Activated gamma-delta T cell treated with Interleukin-2 at 50 U/mL for 16 hours (primary cell): ENCODE measurements at places on chromosomes 7 and 10.

- no peak for DNase-seq
These were observed 45.7 kb downstream of the SNX10 start for GRCh38 chr7:26337232-26337865.

DNA sequence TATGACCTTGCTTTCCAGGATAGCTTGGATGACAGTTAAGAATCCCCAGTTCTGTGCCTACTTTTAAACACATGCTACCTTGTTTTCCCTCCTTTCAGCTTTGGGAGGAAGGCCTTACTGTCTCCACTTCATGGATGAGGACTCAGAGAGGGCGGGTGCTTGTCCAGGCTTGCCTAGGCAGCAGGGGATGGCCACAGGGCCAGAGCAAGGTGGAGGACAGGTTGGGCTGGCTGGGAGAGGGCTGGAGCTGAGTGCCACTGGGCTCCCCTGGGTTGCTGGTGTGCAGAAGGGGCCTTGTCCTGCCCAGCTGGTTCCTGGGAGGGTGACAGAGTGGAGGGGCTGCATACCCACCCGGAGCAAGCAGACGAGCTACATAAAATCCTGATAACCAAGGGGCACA lies 117.8 kb downstream of the GRK5 start:
- DNase-seq: no peak

- no peak for DNase-seq
These were observed 73.0 kb upstream of the PFKP start for GRCh38 chr10:2994221-2994961.

- no peak for DNase-seq
These were observed 166.2 kb downstream of the CHCHD3 start for GRCh38 chr7:132915647-132916046.

- DNase-seq: no peak
These were observed 31.8 kb downstream of the GATA3 start for GRCh38 chr10:8086315-8086714.

DNA sequence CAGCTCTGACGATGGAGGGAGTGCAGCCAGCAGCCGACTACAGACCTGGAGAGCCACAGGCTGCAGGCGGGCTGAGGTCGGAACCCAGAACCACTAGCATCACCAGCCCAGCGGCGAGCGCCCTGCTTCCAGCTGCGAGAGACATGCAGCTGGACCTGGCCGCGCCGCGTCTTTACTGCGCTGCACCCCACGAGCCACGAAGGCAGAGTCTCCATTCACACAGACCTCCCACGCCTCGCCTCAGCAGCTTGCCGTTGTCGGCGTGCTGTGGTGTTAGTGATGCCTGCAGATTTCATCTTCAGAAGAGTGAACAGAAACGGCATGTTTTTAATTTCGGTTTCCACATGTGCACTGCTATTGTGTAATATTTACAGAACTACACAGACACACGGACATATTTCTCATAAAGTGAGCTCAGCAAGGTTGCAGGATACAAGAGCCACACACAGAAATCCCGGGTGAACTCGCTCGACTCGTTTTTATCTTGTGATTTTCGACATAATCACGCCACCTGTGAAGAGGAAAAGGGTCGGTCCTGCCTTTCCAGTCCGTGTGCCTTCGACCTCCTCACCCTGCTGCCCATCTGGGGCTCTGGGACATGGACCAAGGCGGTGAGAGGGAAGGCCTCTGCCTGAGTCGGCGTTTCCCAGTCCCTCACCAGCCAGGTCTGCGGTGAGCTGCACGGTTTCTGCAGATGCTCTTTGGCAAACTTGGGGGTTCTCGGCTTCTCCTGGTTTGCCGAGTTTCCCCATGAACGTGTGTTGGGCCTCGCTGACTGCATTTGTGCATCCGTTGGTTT lies 252.2 kb downstream of the ELFN1 start:
- DNase-seq: no peak

DNA sequence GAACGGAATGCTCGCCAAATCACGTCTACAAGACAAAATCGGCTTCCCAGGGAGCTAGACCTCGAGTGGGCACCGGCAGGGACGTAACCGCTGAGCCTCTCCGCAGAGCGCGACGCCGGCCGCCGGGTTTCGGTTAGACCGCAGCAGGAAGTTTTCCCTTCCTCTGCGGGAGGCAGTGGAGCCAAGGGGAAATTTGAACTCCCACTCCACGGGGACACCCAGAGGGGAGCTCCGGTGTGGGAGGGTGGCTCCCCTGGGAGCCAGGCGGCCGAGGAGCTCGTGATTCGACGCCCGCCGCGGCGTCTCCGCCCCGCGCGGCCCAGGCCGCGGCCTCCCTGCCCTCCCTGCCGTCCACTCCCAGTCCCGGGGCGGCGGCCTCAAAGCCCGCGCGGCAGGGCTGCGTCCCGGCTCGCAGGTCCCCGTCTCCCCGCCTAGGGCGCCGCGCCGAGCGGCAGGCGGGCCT lies 426 bp downstream of the SYPL1 start:
- no peak for DNase-seq

GRCh38 chr10:44068716-44069482 lies 316.0 kb downstream of the CXCL12 start:
- DNase-seq: no peak

DNA sequence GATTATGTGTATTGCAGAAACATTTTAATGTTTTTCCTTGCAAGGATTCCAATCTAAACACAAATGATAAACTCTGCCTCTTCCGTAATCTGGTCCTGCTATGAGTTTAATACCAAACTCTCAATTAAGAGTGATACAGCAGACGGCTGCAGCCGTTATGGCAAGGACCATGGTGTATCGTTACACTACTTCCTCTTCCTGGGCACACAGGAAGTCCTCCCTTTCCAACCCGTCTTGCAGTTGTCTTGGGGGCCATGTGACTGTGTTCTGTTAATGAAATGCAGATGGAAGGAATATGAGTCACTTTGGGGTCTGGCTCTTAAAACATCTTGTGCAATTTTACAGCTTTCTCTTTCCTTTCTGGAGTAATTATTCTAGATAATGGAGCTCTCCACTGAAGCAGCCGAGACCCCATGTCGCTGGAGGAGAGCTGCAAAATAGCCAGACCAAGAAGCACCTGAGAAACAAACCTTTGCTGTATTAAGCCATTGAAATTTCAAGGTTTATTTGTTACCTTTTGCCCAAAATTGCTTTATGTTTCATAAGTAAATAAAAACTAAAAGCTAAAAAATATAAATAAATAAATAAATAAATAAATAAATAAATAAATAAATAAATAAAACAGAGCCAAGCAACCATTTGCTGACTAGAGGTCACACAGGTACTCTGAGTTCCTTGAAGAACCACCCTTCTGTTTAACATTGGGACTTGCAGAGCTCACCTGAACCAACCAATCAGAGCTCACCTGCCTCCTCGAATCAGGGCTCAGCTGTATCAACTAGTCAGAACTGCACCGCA lies 74.7 kb downstream of the FRMPD2 start:
- no peak for DNase-seq

DNA sequence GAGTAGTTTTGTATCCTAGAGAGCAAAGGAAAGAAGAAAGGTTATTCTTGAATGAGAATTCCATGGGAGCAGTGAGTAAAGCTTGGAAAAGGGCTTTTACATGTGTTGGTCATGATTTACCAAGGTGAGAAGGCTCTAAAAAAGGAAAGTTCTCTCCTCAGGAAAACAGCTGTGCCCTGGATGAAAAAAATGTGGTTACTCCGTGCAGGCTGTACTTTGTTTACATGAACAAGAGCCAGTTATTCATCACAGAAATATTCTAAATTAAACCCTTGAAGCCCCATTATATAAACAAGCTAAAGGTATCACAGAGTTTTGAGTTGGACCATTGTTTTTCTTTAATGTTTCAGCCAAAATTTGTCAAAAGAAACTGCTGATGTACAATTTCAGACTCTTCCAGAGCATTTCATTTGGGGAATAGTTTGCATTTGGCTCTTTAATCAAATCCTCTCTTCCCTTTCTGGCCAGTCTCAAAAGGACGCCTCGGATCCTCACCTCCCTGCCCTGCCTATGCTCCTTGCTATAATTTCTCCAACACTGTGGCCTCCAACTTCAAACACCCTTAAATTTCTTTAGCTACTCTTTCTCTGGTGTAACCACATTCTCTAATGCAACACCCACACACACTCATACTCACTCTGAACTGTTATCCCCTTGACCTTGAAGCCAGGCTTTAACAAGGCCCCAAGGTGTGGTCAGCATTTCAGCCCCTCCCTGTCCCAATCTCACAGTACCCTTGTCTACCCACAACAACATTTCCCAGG lies 47.4 kb downstream of the AFAP1L2 start:
- no peak for DNase-seq

DNA sequence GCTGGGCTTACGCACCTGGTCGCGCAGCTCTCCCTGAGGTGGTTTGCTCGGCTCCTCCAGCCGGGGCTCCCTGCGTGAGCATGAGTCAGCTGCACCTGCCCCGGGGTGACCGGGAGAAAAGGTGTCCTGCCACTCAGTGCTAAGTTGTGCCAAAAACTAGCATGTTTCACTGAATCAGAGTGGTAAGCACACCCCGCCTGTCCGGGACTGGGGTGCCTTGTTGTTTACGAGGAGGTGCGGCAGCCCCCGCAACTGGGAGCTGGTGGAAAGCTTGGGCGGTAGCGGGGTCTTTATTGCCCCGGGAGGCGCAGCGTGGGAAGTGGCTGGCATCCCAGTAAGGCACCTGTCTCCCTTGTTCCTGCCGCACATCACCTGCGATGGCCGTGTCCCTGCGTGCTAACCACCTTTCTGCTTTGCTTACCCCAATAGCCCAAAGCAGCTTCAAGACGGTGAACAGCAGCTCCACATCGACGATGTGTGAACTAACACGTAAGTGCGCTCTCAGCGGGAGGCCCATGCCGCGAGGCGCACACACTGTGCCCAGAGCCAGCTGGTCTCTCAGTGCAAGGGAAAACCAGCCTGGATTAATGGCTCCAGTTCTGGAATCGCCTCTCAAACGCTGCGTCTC lies 506.6 kb upstream of the FOXK1 start:
- no peak for DNase-seq

- no peak for DNase-seq
These were observed 6.4 kb upstream of the RPP30 start for GRCh38 chr10:90865401-90865800.

DNA sequence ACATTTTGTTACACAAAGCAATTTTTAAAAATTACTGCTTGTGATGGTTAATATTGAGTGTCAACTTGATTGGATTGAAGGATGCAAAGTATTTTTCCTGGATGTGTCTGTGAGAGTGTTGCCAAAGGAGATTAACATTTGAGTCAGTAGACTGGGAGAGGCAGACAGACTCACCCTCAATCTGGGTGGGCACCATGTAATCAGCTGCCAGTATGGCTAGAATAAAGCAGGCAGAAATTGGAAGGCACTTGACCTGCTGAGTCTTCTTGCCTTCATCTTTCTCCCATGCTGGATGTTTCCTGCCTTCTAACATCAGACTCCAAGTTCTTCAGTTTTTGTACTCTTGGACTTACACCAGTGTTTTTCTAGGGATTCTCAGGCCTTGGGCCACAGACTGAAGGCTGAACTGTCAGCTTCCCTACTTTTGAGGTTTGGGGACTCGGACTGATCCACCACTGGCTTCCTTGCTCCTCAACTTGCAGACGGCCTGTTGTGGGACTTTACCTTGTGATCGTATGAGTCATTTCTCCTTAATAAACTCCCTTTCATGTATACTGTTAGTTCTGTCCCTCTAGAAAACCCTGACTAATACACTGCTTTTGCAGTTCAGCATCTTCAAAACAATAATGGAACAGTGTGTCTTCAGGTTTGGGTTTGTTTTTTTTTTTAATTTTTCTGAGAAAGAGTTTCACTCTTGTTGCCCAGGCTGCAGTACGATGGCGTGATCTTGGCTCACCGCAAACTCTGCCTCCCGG lies 244.1 kb upstream of the SEMA3C start:
- no peak for DNase-seq

DNA sequence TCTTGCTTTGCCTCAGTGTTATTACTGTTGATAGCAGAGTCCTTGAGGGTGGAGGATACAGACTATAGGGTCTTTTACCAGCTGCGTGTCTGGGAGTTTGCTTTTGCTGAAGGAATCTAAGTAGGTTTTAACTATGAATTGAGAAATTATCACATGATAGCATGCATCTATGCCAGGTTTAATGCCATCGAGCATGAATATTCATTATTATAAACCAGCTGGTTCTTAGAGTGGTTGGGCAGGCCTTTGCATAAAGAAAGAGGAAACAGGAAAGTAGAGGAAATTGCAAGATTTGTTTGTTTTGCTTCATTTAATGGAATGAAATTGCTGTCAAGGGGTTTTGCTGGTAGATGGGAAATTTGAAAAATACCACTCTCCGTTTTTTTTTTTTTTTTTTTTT lies 70.7 kb downstream of the PLPP4 start:
- DNase-seq: no peak

- no peak for DNase-seq
These were observed 153.7 kb downstream of the TFPI2 start for GRCh38 chr7:93736668-93737369.

GRCh38 chr7:116800594-116800993 lies 61.8 kb upstream of the CAPZA2 start:
- no peak for DNase-seq

- DNase-seq: no peak
These were observed 24.1 kb upstream of the ZNRF2 start for GRCh38 chr7:30260246-30260768.

DNA sequence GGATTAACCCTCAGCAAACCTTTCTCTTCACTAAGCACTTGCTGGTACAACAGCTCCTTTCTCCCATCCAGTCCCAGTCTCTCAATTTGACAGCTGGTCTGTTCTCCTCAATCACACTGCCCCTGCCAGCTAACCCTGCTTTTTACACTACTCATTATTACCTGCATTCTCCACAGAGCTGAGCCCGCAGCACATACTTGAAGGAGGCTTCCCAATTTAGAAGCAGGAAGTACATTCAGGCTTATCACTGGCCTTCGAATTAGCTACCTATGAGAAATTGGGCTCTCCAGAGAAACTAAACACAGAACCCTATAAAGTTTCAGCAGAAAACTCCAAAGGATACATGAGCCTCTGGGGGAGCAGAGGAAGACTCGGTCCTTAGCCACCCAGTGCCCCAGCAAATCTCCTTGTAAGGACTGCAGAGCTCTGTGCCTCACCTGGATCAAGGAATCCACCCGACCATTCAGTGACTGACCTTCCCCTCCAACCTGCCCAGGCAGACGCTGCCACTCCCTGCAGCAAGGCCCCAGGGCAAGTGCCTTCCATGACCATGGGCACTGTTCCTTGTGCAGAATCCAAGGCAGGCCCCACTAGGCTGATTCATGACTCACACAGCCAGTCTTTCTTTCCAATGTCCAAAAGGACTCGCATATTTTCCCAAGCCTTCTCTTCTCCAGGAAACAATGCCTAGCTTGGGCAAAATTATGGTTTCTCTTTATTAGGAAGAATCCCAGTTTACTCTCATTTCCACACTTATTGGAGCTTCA lies 68.0 kb downstream of the VOPP1 start:
- no peak for DNase-seq
